ENCODE measurements at places on chromosomes 12 and 14.

DNA sequence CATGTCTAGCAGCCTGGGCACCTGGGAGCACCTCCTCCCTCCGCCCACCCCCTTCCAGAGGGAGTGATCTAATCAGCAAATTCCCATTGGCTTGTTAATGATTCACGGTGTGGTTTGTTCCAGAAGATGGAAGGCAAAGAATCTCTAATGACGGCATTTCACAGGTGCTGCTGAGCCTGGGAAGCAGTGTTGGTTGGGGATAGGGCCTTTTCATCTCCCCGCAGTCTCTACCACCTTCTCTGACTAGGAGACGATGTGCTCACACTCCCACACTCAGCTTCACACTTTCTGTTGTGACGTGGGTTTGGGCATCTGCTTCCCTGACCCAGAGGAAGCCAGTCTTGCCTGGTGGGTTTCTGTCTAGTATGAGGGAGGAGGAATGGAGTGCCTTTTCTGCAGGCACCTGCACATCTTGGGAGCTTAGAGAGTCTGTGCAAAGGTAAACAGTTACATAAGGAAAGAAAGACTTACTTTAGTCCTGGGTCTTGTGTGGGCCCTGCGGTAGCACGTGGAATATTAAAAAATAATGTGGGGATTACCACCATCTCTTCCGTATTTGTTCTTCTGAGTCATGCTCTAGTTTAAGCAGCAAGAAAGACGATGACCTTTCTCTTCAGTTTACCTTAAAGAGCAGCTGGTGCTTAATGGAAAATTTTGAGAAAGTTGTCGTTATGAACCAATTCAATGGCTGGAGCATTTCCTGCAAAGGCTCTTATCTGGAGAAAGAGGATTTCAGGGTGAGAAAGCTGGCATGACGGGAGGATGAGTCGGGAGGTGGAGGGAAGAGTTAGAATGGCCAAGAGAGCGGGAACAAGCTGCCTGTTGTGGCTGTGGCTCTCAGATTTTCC is 70.6 kb upstream of the ARHGAP5 start:
- DNase-seq, result no peak

DNA sequence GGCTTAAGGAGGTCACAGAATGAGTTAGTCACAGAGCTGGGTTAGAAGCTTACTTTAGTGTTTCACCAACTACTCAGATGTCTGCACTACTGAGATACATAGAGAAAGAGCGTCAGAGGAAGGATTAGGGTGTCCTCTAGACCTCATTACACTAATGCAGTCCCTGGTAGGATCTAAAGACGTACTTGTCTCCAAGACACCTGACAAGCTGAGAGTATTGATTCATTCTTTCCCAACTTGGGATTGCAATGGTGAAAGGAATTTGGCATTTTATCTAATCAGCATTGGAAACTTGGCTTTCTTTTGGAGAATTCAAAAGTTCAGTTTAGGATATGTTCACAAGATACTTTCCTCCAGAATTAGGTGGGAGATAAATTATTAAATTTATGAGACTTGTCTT is 402.1 kb downstream of the ZFP36L1 start:
- no peak for DNase-seq

DNA sequence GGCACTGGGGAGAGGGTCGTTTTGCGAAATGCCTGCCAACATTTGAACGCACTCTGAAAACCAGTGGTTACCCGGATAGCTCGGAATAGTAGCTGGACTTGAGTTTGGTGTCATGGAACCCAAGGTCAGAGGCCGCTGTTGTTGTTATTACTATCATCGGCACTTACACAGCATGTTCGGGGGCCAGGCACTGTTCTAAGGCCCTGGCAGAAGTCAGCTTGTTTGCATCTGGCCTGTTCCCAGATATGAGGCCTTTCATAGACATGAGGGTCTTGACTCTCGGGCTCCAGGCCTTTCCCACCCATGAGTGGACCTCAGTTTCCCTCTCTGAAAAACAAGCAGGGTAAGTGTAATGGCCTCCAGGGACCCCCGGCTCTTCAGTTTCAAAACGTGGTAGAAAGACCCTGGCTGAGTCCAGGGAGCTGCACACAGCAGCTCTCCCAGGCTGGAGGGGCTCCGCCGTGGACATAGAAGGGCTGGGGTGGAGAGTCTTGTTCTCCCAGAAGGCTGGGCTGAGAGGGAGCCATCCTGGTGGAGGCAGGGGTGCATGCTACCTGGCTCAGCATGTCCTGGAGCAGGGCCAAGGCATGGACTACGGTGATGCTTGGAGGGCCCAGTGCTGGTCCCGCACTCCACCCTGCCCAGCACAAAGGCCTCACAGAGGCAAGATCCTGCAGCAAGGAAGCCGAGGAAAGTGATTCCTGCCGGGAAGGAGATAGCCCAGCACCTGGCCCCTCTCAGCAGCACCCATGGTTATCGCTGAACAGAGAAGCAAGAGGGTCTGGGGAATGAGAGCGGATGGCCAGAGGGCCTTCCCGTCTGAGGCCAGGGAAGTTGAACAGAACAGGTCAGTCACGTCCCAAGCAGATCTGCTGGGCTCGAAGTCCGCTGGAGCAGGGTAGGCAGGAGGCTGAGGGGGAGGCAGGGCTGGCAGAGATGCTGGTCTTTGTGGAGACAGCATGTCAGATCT is 63.5 kb upstream of the C14orf180 start:
- no peak for DNase-seq

- no peak for DNase-seq
These were observed 11.5 kb downstream of the COL2A1 start for GRCh38 chr12:47992776-47993175.

DNA sequence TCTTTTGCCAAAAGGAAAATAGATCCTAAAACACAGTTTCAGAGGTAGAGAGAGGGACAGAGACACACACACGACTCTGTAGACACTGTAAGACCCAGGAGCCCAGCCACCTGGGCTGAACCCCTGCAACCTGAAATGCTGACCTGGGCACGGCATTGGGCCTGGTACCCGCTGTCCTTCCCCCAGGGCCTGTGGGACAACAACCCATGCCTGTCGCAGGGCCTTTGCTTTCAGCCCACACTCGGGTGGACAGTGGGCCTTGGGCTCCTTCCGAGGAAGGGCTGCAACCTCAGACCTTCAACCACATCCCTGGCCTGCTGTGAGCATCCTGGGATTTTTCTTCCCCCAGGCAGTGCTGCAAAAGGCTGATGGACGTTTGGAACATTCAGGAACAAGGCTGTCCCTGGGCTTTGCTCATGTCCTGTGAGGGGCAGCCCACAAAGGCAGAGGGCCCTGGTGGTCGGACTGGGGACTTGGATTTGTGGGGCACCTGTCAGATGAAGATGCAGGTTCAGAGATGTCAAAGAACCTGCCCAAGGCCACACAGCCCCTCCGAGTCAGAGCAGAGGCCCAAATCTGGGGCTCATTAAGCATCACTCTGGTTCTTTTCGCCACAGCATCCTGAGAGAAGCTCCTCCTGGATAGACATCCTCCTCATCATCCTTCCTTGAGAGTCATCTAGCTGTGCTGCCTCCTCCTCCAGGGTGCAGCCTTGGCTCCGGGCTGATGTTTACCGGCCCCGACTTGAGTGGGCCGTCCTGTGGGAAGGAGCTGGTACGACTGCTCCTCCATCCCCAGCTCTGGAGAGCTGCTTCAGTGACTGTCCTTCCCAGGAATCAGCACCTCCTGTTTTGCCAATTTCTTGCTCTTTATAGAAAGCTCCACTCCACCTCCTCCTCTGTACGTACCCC is 32.7 kb downstream of the CCDC92 start:
- DNase-seq, result no peak

GRCh38 chr12:90020014-90020413 is 311.4 kb upstream of the ATP2B1 start:
- no peak for DNase-seq

- no peak for DNase-seq
These were observed 180.2 kb downstream of the FOXN3 start for GRCh38 chr14:89236851-89237250.

GRCh38 chr12:113609692-113610469 is 138.2 kb upstream of the LHX5 start:
- no peak for DNase-seq

GRCh38 chr12:63897931-63898330 is 53.4 kb downstream of the SRGAP1 start:
- no peak for DNase-seq

GRCh38 chr14:95191445-95192199 is 34.3 kb upstream of the DICER1 start:
- no peak for DNase-seq

DNA sequence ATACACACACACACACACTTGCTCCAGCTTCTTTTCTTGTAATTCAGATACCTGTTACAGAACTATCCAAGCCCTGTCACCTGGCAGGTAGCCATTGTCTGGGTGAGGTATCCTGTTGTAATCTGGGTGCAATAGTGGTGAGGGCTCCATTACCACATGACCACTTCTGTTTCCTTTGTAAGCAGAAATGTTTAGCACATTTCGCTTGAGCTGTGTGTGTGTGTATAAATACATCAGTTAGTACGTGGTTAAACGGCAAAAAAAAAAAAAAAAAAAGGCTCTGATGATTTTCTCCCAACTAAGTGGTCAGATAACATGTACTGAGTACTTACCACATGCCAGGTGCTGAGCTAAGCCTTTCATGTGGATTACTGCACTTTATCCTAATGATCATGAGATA is 129.3 kb upstream of the SSTR1 start:
- DNase-seq, result no peak

- no peak for DNase-seq
These were observed 90.6 kb upstream of the BCL2L14 start for GRCh38 chr12:11980115-11980514.

GRCh38 chr12:95857156-95857555 is 1.6 kb upstream of the SNRPF start:
- DNase-seq, result no peak

GRCh38 chr12:64840119-64840518 is 15.7 kb downstream of the TBC1D30 start:
- DNase-seq, result no peak

DNA sequence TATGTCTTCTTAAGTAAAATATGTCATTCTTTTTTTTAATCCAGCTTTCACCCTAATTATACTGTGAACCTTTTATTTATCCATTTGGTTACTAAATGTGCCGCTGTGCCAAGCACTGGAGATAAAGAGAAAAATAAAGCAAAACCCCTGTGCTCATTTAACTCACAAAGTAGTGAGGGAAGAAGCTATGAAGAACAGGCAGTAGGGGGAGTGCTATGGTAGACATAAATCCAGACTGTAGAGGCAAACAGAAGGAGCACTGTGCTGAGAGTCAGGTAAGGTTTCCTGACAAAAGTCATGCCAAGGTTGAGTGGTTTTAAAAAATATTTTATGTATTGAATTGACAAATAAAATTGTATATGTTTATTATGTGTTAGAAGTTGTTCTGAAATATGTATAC is 188.5 kb upstream of the SYT10 start:
- DNase-seq, result no peak

DNA sequence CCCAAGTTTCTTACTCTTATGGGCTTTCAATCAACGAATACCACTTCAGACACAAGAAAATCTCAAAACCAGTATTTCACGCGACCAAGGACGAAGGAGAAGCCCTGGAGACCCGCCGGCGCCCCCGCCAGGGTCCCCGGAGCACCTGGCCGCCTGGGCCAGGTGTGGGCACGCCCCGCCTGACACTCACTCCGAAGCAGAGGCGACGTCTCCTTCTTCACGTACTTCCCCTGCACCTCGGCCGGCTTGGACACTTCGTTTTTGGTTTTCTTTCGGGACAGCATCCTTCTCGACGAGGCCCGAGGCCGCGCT is 466 bp downstream of the SAV1 start:
- no peak for DNase-seq

DNA sequence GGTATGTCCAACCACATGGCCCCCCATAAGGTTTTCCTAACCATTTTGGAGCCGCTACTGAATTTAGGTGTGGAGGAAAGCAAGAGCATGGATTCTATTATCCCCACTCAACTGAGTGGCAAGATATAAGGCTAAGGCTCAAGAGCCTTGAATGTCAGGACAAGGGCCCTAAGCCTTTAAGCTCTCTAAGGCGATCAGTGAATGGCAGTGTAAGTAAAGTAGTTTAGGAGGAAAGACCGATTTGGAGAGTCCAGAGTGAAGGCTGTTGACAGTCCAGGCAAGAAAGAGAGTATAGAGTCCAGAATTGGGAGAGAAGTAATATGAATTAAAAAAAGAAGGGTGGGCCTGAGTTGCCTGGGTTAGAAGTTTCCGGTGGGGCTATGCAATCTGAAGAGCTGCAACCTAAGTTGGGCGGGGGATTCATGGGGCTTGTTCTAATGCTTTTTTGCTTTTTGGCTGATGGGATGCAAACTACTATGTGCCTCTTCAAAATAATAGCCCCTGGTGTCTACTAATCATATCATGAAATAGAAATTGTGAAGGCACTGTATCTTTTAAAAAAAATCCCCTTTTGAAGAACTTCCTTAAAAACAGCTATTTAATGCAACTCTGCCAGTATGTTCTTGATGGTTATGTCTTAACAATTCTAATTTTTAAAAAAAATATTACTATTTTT is at the start of gene SPIC:
Gene SPIC (plus strand): TSS at position 626 of the 676 bp plus-strand sequence. CDS start 1,569 bp downstream, outside the sequence.
- no peak for DNase-seq

Measured in NCI-H526 (cell line).